ENCODE measurements at places on chromosomes 7 and 10.

GRCh38 chr7:127534636-127535035 is 50.8 kb downstream of the GCC1 start:
- no peak for DNase-seq

GRCh38 chr7:139570119-139570518 is 46.6 kb downstream of the CLEC2L start:
- no peak for DNase-seq

DNA sequence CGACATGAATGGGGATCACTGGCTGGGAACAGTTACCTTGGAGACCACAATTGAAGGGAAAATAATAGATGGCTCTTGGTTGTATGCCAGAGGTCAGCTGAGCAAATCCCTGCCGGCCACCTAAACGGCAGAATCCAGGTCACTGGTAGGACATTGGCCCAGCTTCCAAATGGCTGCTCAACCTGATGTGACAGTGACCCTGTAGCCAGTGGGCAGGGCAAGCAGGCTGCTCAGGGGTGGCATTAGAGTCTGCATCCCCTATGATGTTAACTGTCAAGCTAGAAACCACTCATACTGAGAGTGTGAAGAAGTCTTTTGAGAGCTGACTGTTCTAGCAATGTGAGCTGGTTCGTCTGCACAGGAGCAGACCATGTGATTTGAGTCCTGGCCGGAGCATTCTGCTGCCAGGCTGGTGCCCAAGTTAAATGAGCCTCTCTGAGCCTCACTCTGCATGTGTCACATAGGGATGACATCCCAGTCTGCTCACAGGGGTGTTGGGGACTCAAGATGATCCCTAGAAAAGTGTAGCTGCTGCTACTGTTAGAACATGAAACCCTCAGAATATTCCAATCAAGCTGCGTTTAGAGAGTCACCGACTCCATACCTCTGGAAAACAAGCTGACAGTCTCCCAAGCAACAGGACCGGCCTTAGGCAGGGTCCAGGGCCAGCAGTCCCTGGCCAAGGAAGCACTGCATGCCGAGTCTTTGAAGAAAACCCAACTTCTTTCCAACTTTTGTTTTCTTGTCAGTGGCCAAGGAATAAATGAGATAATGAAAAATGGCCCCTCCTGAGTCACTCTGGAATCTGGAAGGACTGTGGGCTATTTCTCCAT is 69.7 kb downstream of the VWA2 start:
- no peak for DNase-seq

DNA sequence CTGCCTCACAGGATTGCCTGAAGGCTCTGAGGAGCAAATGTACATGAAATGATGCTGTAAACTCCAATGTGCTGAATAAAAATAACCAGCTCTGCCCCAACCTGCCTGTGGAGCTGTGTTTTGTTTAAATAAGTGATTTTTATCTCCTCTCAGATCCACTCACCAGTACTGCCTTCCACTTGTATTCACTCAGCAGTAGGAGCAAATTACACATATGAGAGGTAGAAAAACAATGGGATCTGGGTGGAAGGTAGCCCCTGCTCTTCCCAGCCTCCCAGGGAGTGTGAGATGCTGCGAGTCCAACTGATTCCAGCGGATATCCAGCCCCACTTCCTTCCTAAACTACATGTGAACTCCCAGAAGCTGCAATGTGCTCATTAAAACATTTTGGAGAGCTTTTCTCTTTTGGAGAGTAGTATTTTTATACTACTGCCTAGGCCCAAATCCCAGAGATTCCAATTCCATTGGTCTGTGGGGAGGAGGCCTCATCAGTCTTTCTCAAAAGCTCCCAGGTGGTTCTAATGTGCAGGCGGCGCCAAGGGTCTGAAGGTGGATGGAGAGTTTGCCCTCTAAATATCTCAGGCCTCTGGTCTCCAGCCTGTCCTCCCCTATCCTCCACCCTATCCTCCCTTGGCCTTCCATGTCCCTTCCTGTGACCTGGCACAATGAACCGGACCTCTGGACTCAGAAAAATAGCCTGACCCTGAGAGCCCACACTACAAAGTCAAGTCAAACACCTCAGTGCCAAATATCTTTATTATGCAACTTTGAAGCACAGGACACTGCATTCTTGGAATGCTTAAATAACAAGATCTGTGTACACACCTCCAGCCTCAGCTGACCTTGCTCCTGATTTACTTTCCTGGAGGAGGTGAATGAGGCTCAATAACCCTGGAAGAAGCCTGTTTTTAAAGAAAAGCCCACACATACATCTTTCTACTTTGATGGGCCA is 46.2 kb downstream of the CPVL start:
- DNase-seq, result no peak

- DNase-seq, result no peak
These were observed 147.0 kb downstream of the ARID5B start for GRCh38 chr10:62048470-62048869.

- DNase-seq, result no peak
These were observed 16.5 kb downstream of the CDC123 start for GRCh38 chr10:12212454-12212853.

- DNase-seq, result no peak
These were observed 25.5 kb upstream of the MPP7 start for GRCh38 chr10:28328346-28328745.

GRCh38 chr10:44865289-44865671 is 45.9 kb upstream of the TMEM72 start:
- no peak for DNase-seq

- DNase-seq, result no peak
These were observed 484.6 kb downstream of the RPS24 start for GRCh38 chr10:78518224-78518623.

DNA sequence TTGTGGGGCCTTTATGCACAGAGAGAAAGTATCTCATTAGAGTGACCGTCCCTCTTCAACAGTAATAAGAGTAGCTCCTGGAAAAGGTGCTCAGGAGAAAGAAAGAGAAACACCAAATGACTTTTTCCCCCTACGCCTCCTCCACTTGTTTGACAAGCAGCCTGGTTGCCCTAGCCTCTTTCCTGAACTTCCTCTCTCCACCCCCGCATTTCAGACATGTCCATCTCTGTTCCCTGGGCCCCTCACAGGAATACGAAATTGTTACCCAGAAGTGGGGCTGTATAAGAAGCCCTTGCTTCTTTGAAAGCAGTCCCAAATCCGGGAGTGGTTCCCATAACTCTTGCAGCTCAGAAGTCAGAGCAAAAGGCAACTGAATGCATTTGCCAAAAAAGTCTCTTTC is 119.6 kb upstream of the ADO start:
- DNase-seq, result no peak

All from activated T-helper 1 cell treated with Interleukin-2 at 50 U/mL for 16 hours (primary cell).